ENCODE measurements at places on chromosomes 12 and 14.
A peak's percentile ranks its signal among the peaks of the same experiment; 100 is the strongest.

GRCh38 chr12:6088921-6089747 is 35.3 kb downstream of the VWF start:
- DNase-seq: no peak

DNA sequence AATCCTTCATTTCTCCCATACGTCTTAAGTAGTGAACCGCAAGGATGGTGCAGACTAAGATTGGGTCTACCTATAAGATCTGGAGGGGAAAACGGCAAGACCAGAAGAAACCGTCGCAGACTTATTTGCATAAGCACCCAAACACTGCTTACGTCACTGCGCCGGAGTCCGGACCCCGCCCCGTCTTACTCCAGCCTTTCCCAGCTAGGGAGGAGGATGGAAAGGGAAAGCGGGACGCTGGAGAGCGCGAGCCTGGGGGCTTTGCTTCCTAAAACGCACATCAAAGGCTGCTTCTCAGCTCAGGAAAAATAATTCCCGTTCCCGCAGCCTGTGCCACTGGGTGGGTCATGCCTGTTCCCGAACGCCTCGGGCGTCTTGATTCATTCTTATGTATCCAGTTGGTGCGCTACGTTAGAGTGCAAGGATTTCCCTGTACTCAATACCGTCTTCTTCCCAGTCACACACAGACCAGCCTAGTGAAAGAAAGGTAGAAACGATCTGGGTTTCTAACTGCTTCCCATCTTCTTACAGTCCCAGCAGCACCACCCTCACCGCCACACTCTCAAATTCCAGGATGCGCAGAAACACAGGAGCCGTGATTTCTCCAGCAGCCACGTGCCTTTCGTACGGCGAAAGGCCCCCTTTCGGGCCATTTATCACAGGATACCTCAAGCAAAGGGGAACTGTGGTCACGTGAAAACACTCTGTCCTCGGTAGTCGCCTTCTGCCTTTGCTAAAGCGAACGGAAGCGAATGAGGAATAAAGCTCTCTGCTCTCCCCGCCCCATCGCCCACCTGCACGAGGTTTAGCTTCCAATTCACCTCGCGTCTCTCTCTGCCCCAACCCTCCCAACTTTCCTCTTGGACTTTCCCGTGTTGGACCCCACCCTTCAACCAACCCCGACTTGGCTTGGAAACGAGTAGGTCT is 1.1 kb downstream of the SLC6A15 start:
- peak; percentile 71 for DNase-seq

DNA sequence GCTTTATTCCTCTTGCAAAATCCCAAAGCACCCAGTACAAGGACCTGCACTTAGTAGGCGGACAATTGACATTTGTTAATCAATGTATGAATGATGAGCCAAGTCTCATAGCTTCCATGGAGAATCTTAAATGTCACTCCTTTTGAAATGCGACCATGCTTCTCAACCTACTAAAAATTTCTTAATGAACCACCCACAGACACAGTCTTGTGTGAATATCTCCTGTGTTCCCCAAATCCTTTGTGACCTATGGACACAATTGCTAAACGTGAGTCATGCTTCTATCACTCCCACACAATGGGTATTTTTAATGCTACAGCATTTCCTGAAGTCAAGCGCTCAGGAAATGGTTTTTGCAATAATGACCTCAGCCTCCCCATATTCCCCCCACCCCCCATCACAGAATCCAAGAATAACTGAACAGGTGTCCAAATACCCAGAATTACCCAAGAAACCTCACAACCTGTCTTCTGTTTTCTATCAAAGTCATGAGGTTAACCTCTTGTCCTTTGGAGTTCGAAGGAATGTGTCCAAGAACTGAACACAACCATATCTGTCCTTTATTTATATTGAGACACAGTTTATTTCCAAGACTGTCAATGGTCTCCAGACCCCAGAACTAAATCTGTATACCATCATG is 163.6 kb upstream of the PLEKHG7 start:
- DNase-seq: no peak

- no peak for DNase-seq
Measured at GRCh38 chr14:69423279-69423678, 24.8 kb downstream of the SLC39A9 start.

DNA sequence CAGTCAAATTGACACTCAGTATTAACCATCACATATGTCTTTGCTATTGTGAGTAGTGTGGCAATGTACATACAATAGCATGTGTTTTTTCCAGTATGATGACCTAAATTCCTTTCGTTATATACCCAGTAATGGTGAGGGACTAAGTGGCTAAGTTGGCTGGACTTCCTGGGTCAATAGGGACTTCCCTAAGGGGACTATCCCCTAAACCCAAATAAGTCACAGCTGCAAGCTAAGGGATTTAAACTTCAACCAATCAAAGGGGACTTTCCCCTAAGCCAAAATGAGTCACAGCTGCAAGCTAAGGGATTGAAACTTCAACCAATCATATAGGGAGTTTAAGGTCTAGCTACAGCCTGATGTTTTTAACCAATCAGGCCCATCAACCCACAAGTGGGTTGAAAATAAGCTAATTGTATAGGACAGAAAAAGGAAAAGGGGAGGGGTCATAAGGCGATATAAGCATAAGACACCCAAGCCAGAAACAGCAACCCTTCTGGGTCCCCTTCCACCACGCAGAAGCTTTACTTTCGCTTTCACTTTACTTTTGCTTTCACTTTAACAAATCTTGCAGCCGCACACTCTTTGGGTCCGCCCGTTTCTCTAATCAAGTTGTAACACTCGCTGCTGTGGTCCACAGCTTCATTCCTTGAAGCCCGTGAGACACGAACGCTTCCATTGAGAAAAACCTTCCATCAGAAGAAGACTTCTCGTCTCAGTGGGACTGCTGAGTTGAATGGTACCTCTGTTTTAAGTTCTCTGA is 404.4 kb downstream of the FLRT2 start:
- DNase-seq: peak; percentile 23

- DNase-seq: no peak
Measured at GRCh38 chr12:7959278-7959677, 23.3 kb upstream of the SLC2A3 start.

Data from hippocampal formation (tissue), 2 donors.